ENCODE measurements at places on chromosomes 12 and 14.
A peak's percentile ranks its signal among the peaks of the same experiment; 100 is the strongest.

GRCh38 chr12:127903146-127903545 lies 363.8 kb upstream of the TMEM132C start:
- no peak for DNase-seq

- DNase-seq: no peak
These were observed 273.9 kb upstream of the RTL1 start for GRCh38 chr14:101177301-101177971.

GRCh38 chr12:105120551-105120950 lies 13.0 kb downstream of the WASHC4 start:
- DNase-seq: peak; percentile 10

GRCh38 chr14:92425101-92425500 lies 88.5 kb upstream of the RIN3 start:
- DNase-seq: no peak

GRCh38 chr12:57027805-57028153 lies 11.4 kb upstream of the TAC3 start:
- no peak for DNase-seq

- no peak for DNase-seq
These were observed 16.9 kb upstream of the PPP4R4 start for GRCh38 chr14:94157197-94157596.

DNA sequence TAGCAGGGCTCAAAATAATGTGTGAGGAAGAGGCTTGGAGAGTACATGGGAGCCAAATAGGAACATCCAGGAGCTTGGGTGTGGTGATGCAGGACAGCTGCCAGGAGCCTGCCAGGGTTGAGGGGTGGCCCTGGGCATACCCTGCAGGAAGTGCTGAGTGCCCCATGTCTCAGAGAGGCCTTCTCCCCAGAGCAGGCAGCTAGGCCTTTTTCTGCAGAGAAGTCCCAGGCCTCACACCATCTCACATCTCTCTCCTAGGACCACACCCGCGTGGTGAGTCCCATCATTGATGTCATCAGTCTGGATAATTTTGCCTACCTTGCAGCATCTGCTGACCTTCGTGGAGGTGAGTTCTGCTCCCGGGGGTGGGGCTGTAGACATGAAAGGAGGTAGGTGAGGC lies 66.9 kb downstream of the ERH start:
- no peak for DNase-seq

GRCh38 chr12:65415826-65416225 lies 137.3 kb downstream of the MSRB3 start:
- DNase-seq: peak; percentile 23

GRCh38 chr12:94545935-94546771 lies 86.5 kb upstream of the CEP83 start:
- peak; percentile 71 for DNase-seq

- no peak for DNase-seq
These were observed 448.5 kb downstream of the BCAT1 start for GRCh38 chr12:24500421-24500820.

- DNase-seq: no peak
These were observed 45.8 kb upstream of the EIF5 start for GRCh38 chr14:103288076-103288766.

- no peak for DNase-seq
These were observed 123.2 kb downstream of the LMO3 start for GRCh38 chr12:16482726-16483125.

- DNase-seq: no peak
These were observed 7.1 kb upstream of the SALL2 start for GRCh38 chr14:21533294-21533693.

DNA sequence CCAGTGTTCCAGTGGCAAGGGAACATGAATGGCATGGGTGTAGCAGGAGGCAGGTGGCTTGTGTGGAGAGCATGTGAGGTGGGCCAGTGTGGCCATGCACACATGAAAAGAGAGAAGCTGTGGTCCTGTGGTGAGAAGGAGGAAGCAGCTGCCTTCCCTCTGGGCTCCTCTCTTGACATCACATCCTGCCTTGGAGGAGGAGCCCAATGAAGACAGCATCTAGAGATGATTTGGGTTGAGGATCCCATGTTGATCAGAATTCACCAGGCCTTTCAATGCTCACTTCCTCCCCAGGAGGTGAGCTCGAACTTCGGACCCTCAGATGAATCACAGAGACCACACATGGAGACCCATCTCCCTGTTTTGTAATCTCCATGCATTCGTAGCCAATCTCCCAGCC lies 82.6 kb downstream of the LRRC74A start:
- no peak for DNase-seq

DNA sequence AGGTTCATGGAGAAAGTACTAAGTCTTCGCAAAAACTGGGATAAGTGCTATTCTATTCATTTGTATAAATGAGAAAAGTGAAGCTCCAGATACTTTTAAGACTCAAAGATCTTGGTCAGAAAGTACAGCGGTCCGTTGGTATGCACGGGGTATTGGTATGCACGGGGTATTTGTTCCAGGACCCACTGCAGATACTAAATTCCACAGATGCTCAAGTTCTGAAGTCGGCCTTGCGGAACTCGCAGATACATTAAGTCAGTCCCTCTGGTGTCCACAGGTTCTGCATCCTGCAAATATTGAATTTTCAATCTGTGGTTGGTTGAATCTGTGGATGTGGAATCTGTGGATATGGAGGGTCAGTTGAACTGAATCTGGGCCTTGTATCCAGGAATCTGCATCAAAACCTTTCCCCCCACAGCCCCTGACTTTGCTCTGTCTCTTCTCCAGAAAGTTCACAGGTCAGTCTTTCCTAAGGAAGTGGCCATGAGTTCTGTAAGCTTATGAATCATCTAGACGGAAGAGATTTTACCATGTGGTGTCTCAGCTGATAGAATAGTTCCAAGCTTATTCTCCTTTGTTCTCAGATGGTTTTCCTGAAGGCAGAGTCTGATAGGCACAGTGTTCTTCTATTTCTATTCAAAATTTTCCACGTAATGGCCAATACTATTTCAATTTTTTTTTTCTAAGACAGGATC lies 274.7 kb downstream of the NEDD1 start:
- no peak for DNase-seq

DNA sequence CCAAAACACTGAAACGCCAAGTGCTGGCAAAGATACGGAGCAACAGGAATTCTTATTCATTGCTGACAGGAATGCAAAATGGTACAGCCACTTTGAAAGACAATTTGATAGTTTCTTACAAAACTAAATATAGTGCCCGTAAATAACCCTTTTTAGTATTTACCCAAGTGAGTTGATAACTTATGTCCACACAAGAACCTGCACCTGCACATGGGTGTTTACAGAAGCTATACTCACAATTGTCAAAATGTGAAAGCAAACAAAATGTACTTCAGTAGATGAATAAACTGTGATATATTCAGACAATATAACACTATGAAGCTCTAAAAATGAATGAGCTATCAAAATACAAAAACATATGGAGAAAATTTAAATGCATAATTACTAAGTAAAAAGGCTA lies 86.6 kb downstream of the ATXN7L3B start:
- DNase-seq: no peak

- DNase-seq: peak; percentile 42
These were observed 7.8 kb downstream of the PITPNM2 start for GRCh38 chr12:123142921-123143735.

- DNase-seq: peak; percentile 88
These were observed at the start of gene MAPK1IP1L for GRCh38 chr14:55051423-55052268. MAPK1IP1L (plus strand) TSS chr14:55051647; CDS start chr14:55061684, 10,037 bp downstream.

DNA sequence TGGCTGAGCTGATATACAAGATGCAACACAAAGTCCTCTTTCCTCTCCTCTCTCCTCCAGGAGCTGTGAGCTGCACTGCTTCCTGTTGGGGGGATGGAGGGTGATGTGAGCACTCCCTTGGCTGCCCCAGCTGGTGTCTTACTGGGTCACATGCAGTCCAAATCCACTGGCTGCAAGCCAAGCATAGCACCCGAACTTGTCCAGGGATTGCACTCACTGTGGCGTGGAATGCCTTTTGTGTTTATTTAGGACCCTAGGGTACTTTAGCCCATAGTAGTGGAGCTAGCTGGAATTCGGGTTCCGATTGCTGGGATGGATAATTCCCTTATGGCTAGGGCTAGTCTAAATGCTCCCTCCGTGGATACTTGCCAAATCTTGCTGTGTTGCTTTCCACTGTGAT lies 424.9 kb upstream of the SYT1 start:
- DNase-seq: no peak

GRCh38 chr12:42507565-42507964 lies 82.0 kb downstream of the PRICKLE1 start:
- no peak for DNase-seq

GRCh38 chr12:32533971-32534590 lies 134.7 kb downstream of the FGD4 start:
- peak; percentile 87 for DNase-seq

DNA sequence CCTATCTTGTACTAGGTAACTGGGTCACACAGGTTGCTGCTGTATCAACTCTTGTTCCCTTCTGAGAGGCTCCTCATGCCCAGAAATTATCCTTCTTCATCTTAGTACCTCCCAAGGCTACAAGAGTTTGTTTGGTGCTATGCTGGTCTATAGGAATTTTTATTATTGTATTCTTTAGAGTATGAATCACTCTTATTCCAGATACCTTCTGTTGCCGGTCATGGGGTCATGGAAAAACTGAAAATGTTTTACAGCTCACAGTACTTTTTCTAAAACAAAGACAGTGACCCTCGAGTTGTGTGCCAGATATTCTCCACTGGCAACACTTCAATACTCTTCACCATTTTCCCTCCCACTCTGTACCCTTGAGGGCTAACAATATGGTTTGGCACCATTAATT lies 1598.0 kb upstream of the TMEM132C start:
- no peak for DNase-seq

DNA sequence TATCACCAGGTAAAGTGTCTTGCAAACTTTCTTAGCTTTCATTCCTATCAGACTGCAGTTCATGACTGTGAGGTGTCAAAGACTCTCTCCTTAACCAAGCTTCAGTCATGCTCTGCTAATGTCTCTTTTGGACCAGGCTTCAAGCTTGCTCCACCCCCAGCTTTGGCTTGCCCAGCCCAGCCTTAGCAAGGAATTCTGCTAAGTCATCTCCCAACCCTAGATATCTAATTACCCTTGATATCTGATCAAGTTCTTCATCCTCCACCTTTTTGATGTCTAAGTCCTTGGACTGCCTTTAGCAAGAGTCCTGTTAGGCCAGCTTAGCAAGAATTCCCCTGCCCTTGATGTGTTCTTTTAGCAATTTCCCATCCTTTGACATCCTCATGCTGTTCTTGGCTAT lies 108.9 kb upstream of the FGD4 start:
- no peak for DNase-seq

GRCh38 chr12:79597910-79598309 lies 92.9 kb downstream of the PAWR start:
- peak; percentile 15 for DNase-seq

DNA sequence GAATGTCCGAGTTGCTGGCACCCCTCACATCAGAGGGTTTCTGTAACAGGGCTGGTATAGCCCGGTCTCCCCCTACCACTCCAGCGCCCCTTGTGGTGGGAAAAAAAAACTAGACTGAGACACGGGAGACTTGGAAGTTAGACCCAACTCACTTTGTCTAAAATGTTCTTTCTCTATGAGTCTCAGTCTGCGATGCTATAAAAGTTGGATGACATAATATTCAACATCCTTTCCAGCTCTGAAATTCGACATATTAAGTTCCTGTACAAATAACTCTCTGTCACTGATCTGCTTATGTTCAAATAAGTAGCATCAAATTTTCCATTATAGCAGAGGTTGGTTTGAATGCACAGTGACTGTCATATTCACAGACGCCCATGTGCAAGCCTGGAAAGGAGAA lies 25.7 kb upstream of the TC2N start:
- peak; percentile 60 for DNase-seq

- no peak for DNase-seq
These were observed 501.5 kb upstream of the TBX3 start for GRCh38 chr12:115185506-115185905.

DNA sequence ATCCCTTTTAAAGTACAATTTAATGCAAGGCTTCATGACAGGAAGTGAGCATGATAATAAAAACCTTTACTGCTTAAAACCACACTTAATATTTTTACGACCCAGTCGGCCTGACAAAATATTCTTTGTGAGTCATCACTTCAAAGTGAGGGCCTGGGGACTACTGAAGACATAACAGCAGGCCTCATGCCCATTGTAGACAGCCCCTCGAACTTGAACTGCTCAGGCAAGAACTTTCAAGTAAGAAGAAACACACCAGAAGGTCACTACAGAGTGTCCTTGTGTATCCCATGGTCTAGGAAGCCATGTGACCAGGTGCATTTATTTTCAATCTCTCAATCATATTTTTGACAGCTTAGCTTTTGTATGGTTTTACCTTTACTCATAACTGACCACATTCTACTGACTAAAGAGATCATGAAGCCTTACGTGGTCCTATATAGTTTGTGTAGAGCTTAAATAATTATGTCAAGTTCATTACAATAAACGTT lies 61.4 kb upstream of the MANSC4 start:
- no peak for DNase-seq

GRCh38 chr12:47770086-47770726 lies 2.8 kb upstream of the SLC48A1 start:
- DNase-seq: peak; percentile 57

DNA sequence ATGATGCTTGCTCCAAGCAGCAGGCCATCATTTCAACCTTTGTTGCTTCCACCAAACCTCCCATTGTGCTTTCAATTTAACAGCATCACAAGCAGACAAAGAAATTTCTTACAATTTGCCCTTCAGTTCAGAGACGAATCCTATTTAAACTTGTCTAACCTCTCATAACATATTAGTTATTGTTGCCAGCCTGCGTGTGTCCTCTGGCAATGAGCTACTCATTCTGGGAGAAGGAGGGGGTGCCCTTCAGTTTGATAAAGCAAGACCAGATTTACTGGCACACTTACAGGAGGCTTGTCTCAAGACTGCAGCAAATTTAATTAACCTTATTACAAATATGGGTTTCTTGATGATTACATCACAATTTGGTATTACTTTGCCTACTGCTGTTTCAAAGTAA lies 203.6 kb upstream of the SOX5 start:
- DNase-seq: no peak

DNA sequence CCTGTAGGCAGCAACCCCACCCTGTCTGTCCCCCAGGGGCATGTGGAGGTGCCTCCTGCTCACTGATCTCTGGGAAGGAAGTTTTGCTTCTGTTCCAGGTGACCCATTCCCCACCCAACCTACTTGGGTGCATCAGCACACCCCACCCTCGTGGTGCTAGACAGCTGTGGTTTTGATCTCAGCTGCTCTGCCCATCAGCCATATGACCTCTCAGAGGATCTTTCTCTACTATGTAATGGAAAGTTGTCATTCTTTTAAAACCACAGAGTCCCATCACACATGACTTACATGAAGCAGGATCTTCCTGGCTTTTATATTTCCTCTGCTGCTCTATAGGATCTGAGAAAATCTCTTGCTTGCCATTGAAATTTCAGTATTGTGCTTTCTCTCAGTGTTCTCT lies 13.5 kb upstream of the KRT82 start:
- DNase-seq: no peak

DNA sequence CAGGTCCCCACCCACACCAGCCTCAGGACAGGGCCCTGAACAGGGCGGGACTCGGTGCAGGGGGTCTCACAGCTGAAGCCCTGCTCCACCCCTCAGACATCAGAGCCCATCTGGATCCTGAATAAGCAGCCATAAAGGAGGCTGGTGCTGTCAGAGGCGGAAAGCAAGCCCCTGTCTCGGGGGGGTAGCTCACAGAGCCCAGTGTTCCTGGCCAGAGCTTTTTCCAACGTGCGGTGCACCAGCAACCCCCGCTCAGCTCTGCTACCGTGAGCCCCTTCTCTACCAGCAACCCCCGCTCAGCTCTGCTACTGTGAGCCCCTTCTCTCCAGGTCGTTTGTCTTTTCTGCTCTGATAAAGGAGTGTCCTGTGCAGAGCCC lies 136.5 kb upstream of the SFSWAP start:
- no peak for DNase-seq

All from HuH-7 (cell line).